ENCODE measurements at places on chromosomes 7 and 10.

DNA sequence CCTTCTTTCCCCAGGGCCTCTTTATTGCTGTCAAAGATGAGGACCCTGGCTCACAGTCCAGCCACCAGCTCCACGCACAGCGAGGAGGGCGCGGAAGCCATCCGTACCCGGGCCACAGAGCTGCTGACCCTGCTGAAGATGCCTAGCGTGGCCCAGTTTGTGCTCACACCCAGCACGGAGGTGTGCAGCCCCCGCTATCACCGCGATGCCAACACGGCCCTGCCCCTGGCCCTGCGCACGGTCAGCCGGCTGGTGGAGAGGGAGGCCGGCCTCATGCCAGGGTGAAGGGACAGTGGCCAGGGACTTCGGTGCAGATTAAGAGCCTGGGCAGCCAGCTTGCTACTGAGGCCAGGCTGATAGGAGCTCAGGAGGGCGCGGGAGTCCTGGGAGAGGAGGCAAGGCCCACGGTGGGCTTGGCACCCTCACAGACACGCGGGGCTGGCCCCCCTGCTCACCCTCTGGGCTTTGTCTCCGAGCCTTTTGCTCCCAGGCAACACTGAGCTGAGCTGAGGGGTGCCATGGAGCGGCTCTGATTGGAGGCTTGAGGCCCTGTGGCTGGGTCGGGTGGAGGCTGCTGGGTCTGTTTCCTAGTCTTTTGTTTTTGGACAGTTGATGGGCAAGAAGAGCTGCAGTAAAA lies 15.8 kb downstream of the AP5Z1 start:
- DNase-seq, result no peak

DNA sequence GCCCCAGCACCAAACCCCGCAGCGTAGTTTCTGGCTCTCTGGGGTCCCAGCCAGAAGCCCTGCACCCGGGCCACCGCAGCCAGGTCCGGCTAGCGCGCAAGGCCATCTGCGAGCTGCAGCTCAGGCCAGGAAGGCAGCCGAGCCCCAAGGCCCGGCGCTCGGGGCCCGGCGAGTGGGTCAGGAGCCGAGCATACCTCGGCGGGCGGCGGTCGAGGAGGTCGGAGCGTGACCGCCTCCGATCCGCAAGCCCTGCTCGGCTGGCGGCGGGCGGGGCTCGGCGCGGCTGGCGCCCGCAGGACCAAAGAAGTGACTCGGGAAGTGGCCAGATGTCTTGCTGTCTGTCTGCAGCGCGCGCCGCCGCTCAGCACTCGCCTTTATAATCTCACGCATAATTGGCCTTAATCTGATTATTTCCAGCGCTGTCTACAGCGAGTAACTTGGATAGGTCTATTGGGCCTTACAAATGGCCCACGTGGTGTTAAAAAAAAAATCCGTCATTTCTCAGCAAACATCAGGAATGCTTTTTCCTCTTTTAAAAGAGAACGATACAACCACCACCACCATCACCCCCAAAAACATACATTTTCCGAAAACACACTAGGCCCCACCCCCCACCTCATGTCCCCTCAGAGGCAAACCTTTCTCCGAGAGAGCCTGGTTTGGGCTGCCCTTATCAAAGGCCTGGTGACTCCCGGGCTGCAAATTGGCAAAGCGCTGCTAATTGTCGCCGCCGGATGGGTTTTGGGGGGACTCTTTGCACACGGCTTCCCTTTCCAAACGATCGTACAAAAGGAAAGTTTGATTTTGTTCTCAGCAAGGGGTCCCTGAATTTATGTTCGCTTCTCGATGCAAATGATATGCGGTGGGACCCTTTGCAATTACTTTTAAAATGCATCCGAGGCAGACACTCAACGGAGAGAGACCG lies at the start of gene DRGX:
Gene DRGX (minus strand): TSS at position 349 of the 925 bp plus-strand sequence. CDS start 649 bp downstream, outside the sequence.
- no peak for DNase-seq

- DNase-seq, result no peak
These were observed 175.0 kb downstream of the REEP3 start for GRCh38 chr10:63696205-63696604.

- DNase-seq, result no peak
These were observed 183.5 kb upstream of the HABP2 start for GRCh38 chr10:113369365-113369694.

DNA sequence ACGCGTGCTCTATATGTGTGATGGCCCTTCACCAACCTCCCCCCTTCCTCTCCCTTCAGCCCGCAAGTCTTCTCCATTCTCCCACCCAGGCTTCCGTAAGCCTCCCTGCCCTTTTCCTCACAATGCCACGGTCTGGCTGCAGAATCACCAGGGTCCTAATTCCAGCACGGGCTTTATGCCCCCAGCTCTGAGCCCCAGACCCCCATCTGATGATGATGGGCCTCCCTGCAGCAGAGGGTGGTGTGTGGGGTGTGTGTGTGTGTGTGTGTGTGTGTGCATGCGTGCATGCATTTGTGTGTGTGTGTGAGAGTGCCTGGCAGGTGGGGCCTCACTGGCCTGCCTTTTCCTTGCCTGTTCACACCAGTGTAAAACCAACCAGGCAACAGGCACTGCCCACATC lies 109.9 kb downstream of the OAT start:
- no peak for DNase-seq

DNA sequence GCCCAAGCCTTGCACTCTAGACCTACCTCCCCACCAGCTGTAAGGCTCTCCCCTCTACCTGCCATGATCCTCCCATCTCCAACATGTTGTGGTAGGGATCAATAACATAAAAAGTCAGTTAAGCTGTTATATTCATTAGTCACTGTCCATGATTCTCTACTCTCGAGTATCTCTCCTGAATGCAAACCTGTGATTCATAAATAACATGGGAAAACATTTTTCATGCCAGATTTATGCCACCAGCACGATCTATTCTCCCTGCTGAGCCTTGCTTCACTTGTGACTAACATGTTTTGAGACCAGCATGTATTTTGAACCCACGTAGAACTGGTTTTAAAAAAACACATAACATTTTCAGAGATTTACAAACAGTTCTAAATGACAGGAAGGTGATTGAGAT lies 30.3 kb downstream of the TMEM168 start:
- no peak for DNase-seq

GRCh38 chr10:21402606-21403083 lies 122.8 kb downstream of the SKIDA1 start:
- no peak for DNase-seq

DNA sequence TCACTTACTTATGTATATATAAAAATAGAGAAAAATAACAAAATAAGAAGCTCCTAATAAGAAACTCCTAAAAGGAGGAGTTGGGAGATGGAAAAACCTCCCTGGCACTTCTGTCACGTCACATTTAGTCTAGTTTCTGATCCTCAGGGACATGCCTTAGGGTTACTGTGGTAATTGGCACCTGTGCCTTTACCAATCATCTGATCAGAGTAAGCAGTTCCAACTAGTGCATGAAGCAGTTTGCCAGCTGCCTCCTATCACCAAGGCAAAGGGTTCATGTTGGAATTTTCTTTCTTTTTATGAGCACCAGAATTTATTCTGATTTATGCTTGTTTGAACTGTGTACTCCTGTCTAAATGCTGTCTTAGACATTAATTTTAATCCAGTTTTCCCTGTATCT lies 49.9 kb downstream of the ARL4A start:
- no peak for DNase-seq

GRCh38 chr10:101484175-101484745 lies 103.8 kb downstream of the POLL start:
- DNase-seq, result no peak

Measured in thoracic aorta (tissue), 2 donors.